ENCODE measurements at places on chromosomes 11 and 22.

- DNase-seq: no peak
Measured at GRCh38 chr11:74168838-74169237, 2.0 kb downstream of the C2CD3 start.

GRCh38 chr11:12546660-12547059, 127.6 kb upstream of the TEAD1 start:
- no peak for DNase-seq

- peak; percentile 92 for DNase-seq
Measured at GRCh38 chr11:132576706-132577105, 955.6 kb downstream of the OPCML start.

GRCh38 chr11:76621868-76622267, 48.7 kb downstream of the LRRC32 start:
- DNase-seq: no peak

- DNase-seq: no peak
Measured at GRCh38 chr11:57476047-57476756, 15.9 kb downstream of the RTN4RL2 start.

DNA sequence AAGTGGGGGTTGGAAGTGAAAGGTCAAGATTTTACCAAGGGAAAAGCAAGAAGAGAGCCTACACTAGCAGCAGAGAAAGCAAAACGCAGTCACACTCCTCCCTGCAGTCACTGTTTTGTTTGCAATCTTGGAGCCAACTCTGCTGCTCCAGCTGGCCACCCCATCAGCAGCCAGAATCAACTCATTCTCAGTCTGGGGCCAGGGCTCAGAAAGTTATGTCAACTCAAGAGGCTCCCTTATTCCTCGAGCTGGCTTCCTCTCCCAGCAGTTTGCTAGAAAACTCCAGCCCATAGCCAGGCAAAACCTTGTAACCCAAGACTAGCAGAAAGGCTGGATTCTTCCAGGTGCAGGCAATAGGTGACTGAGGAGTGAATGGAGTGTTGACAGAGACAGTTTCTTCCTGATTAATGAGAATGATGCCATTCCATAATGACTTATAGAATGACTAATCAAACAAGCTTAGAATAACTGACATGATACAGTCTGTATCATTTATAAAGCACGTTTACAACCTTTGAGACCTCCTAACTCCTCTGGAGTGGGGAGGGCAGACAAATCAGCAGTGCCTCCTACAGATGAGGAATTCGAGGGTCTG, 53.4 kb downstream of the P4HA3 start:
- DNase-seq: no peak

GRCh38 chr11:125587480-125587879, 5.2 kb upstream of the STT3A start:
- DNase-seq: no peak

DNA sequence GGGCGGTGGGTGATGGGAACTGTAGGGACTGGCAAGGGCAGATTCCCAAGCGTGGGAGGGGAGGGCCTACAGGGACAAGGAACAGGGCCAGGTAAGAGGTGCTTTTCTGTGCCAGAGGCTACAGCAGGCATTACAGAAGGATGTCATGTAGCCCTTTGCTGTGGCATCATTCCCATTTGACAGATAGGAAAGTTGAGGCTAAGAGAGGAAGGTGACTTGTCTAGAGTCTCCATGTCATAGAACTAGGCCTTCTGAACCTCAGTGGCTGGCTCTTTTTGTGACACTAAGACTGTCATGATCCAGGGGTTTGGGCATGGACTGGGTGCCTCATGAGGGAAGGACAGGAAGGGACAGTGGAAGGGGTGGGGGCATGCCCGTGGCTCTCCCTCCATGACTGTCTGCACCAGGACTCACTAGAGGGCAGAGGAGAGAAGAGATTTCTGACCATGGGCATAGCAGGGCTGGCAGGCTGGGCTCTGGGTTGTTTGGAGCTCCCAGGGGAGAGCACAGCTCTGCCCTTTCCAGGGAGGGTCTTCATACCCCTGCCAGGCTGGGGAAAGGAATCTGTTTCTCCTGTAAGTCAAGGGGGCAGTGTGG, 3.2 kb downstream of the MMP11 start:
- DNase-seq: no peak

DNA sequence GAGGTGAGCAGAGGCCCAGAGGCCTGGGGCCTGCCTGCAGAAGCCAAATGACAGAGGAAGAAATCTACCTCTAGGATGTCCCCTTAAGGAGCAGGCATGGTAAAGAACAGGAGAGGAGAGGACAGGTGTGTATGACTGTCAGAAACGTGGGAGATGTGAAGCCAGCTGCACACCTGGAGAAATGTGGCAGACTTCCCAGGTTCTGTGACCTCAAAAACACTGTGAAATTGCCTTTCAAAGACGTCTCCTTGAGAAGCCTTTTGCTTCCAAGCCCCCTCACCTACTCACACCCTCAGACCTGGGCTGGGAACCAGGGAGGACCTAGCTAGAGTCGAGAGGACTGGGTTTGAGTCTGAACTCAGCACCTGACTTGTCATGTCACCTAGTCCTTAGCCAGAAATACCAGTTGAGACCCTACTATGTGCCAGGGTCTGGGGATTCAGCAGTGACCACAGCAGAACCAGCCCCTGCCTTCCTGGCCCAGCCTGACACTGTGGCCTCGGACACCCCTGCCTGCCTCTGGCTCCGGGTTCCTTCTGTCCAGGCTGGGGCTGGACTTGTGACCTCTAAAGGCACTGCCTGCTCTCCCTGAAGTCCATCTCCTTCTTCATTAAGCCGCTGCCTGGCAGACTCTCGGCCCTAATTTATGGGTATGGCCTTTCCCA, 5.6 kb downstream of the TPBGL start:
- no peak for DNase-seq

DNA sequence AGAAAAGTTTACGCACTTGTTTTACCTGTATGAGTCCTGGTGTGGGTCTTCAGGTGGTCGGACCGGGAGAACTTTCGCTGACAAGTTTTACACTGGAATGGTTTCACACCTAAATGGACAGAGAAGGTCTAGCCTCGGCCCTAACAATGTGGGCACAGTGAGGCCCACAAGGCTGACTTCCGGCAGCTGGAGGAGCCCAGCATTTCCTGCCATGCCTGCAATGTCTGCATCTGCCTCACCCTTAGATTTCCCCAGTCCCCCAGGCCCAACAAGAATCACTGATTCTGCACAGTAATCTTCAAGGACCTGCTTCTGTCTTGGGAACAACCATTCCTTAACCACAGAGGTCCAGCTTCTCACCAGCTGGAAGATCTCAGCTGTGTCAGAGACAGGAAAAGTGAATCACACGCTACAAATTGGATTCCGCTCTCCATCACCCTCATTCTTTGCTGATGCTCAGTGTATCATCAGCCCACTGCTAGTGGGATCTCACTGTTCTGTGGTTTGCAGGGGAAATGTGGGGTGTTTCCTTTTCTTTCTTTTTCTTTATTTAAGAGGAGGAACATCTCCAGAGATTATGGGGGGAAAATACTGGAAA, 43.3 kb downstream of the WT1 start:
- no peak for DNase-seq

GRCh38 chr11:16902182-16902581, 112.0 kb downstream of the PLEKHA7 start:
- DNase-seq: no peak

DNA sequence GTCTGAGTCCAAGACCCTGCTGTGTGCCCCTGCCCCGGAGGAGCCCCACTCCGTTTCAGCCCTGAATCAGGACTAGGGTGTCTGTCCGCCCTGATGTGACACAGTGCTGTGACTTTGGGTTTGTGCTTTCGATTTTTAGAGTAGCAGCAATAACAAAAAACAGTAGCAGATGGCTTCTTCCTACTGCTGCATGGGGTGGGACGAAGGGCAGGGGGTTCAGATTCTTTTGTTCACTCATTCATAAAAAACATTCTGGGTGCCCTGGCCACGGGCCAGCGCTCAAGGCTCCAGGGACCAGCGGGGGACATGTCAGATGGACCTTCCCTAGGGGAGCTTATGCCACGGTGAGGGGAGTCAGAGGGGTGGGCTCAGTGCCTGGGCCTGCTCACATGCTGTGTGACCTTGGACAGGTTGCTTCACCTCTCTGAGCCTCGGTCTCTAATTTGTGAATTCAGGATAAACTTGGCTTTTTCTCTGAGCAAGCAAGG, 24.6 kb upstream of the PRR5 start:
- no peak for DNase-seq

GRCh38 chr11:111418436-111418787, 39.3 kb upstream of the POU2AF1 start:
- DNase-seq: no peak

GRCh38 chr11:119339589-119340334, 921 bp downstream of the C1QTNF5 start:
- DNase-seq: no peak

GRCh38 chr11:67053896-67054329, 2.7 kb upstream of the RHOD start:
- peak; percentile 22 for DNase-seq

DNA sequence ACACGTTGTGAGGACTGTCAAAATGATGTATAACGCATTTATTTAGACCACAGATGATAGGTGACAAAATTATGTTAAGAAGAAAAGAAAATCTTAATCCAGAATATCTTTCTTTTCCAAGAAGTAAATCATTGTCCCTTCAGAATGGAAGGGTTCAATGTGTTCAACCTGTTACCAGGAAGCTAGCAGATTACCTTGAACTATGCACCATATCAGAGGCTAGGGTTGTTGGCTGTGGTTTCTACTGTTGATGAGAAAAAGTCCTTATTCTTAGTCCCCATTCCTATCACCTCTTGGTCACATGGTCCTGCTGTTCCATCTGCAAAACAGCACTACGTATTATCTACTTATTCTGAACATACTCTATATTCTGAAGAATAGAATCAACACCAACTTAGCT, 339.5 kb upstream of the CADM1 start:
- no peak for DNase-seq

DNA sequence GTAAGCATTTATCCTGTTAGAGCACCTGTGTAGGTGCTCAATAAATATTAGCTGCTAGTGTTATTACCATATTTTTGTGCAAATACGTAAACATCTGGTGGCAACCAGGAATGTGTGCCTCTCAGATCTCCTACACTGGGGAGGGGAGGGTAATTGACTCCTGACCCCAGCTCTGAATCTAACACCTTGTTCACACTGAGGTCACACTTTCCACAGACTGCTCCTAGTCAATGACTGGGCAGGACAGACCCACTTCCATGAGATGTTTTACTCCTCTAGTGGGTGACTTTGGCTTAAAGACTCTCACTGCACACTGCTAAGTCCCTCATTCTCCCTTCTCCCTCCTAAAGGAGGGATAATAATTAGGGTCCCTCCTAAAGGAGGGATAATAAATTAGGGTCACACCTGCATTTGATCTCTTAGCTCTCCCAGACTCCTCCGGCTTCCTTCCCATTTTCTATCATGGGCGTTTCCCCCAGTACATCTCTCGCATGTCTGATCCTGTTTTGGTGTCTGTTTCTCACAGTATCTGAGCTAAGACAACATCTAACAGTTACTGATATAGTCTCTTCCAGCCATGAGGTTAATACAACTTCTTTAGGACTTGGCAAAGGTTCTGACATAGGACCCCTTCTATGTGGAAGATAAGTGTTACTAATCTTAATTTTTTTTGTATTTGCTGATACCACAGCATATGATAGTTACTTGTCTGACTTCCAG, 8.0 kb downstream of the CSTPP1 start:
- no peak for DNase-seq

- no peak for DNase-seq
Measured at GRCh38 chr11:130420478-130421198, 7.8 kb downstream of the ADAMTS8 start.

DNA sequence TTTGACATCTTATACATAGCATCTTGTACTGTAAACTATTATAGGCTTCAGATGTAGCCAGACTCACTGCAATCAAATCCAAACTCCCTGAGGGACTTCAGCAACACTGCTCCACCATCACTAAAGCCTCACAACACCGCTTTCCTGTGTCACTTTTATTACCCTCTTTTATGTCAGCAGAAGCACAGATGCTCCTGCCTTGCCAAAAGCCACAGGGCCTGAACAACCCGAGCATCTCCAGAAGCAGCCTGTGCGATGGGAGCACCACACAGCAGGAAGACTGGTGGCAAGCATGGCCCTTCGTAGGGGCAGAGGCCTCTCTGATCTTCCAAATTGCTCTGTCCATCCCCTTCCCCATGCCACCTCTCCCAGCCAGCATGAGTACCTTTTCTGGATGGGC, 22.9 kb downstream of the TMEM123 start:
- no peak for DNase-seq

DNA sequence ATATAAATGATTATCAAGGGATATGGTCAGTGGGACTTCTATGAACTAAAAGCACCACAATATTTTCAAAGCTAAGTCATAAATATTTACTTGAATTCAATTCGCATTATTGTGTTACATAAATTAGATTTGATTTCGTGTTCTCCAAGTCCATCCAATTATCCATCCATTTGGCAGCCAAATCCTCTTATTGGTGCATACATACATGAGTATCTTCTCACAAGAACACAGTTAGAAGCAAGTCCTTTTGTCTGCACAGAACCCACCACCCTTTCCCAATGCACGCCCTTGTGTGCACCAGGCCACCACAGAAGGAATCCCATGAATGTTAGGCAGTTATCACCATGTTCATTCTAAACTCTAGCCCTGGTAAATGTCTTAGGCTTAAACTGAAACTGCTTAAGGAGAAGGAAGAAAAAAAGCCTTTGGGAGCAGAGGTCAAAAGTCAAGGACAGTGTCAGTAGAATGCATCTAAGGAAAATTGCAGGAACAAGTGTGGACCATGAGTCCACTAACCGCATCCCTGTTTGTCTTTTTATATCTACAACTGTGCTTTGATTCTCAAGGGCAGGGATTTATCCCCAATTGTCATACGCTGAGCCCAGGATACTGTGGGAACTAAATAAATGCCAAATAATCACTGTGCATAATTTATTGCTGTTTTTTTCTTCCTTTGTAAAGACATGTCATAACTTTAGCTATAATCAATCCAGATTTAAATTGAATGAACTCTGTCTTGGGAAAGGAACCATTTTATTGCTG, 108.2 kb upstream of the DDI1 start:
- no peak for DNase-seq

- DNase-seq: peak; percentile 2
Measured at GRCh38 chr22:31556627-31557203, 60.4 kb downstream of the SFI1 start.

DNA sequence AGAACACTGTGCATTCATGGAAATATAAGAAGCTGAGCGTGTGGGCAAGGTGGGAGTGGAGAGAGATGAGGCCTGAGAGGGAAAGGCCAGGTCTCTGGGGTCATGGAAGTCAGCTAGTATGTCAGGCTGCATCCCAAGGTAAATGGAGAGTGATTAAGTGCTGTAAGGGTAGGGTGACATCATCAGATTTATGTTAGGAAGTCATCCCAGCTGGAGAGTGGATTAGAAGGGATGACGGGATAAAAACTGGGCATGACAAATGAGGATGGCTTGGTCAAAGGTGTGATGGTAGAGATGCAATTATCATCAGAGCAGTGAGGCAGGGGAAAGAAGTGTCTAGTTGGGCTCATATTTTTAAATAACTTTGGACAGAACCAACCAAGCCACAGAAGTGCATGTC, 3.5 kb upstream of the ENDOD1 start:
- no peak for DNase-seq

DNA sequence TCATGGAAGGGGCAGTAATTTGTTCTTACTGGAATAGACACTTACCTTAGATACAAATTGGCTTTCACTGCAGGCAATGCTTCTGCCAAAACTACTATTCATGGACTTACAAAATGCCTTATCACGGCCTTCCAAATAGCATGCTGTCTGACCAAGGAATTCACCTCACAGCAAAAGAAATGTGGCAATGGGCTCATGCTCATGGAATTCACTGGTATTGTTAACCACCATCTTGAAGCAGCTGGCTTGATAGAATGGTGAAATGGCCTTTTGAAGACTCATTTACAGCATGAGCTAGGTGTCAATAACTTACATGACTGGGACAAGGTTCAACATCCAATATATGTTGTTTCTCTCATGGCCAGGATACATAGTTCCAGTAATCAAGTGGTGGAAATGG, 21.9 kb downstream of the OR5B21 start:
- DNase-seq: no peak

Data from kidney glomerular epithelial cell (primary cell).